ENCODE measurements at places on chromosomes 2 and 18.

DNA sequence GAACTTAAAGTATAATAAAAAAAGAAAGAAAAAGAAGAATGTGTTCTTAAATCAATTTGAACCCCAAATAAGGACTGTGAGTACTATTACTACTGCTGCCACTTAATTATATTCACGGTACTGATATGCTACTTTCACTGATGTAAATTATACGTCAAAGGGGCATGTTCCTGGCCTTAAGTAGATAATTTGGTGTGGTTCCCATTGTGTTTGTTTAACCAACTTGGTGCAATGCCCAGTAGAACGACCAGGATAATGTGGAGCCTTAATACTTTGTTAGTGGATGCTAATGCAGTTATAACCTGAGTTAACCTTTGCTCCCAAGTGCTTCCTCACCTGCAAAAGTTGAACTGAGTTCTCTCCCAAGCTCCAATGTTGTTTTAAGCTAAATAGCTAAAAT lies 142.0 kb downstream of the NR4A2 start:
- DNase-seq = no peak

DNA sequence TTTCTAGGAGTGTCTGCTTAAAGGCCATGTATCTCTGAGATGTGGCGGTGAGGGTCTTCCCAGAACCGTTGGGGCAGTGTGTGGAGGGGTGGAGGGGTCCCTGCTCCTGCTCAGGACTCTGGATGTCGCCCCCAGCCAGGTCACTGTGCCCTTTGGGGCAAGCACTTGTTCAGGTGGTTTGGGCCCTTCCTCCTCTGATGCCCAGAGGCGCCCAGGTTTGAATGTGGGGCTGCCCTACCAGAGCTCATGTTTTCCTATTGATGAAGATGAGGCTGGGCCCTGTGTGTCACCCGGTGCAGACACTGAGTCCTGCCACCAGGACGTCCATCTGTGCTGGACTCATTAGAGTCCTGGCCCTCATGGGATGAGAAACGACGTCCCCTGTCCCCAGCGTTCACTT lies 14.3 kb upstream of the PER2 start:
- DNase-seq = no peak

- DNase-seq = no peak
Observed at GRCh38 chr2:114006460-114006859, 116.6 kb downstream of the ACTR3 start.

GRCh38 chr18:7809455-7809854 lies 242.3 kb downstream of the PTPRM start:
- no peak for DNase-seq

- DNase-seq = no peak
Observed at GRCh38 chr2:14199040-14199439, 433.5 kb upstream of the LRATD1 start.

- peak; percentile 90 for DNase-seq
Observed at GRCh38 chr2:100197631-100198153, 55.3 kb upstream of the AFF3 start.

GRCh38 chr2:10169053-10169578 lies 46.6 kb downstream of the RRM2 start:
- DNase-seq = no peak

DNA sequence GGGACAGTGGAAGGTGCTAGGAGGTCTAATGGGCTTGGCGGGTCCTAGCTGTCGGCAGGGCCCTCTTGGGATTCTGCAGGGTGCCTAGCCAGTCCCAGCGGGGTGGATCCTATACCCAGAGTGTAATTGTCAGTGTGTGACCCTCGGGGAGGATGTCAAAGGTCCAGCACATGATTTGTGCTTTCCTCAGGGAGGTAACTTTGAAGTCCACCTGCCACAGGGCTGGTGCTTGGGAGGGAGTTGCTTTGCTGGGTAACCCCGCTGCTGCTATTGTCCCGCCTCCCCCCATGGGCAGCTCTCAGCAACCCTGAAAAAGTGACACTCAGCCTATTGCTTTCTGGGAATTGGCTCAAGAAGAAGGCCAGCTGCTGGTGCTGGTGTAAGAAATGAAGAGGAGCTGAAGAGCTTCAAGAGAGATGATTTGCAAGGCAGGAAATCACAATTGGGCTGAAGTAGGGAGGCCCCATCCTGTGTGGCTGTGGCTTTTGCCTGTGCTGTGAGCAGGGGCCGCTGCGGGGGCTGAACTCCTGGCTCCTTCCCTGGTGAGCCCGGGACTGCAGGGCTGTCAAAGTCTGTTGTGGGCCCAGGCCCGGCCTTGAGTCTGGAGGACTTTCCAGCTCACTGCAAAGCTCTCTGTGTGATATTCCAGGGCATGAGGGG lies 36.4 kb downstream of the EMILIN2 start:
- no peak for DNase-seq

DNA sequence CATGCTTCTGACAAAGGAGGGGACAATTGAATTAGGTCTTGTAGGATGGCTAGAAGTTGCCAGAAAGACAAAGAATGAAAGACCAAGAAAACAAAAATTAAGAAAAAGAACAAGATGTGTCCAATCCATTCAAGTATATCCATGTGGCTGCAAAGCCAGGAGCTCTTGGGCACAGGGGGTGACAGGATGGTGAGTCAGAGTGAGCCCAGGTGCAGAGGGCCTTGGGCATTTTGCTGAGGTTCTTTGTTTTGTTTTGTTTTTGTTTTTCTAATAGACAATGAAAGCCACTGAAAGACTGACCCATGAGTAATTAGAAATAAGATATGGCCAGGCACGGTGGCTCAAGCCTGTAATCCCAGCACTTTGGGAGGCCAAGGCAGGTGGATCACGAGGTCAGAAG lies 104.6 kb upstream of the KLHL29 start:
- no peak for DNase-seq

DNA sequence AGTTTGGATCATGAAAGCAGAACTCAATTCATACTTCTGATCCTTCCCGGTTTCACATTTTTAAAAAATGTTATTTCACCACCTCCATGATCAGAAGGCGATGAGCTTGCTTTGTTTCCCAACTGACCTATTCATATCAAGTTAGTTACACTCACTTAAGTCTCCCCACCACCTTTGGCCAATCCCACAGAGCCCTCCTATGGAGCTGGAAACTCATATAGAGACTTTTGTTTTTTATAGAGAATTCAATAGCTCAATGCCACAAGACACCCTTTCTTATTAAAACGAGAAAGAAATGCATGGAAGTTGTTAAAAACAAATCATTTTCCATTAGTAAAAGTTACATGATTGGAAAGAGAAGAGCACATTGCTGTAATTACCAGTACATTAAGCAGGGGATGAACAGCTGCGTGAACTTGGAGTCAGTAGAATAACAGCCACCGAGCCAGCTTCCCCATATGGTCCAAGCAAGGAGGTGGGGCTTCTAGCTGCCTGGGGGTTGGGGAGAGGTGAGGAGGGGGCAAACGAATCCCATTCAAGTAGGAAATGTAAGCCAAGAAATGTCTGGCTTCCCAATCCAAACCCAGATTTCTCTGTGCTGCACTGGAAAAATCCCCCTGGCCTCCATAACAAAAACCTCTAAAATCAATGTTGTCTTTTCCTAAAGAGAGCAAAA lies 614.5 kb downstream of the IRS1 start:
- DNase-seq = no peak

DNA sequence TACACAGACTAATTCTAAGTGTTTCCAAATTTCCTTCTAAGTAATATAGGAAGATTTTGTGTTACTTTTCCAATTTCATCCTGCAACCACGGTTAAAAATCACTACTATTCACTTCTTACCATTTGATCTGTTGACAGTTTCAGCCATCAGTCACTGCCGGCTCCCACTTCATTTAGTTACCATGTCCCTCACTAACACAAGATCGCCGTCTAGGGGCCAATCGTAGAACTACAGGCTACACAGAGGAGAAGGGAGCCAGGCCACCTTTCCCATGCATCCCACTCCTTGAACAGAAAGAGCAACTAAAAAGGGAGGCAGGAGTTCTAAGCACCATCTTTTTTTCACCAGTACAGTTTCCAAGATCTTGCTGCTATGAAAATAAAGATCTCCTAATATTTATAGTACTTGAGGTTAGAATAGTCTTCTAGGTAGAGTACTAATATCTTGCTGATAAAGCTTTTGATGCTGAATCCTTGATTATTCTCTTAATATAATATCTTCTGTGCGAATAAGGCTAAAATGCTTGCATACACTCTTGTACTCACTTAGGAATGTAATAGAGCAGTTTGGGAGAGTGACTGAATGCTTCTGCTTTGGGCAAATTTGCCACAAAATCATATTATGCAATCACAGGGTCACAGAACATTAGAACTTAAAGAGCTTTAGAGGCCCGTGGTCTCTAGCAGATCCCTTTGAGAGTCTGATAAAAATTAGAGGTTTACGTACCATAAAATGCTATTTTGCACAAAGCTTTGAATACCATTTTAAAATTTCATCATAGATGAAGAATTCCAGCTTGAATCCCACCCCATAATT lies 39.5 kb upstream of the CYP1B1 start:
- peak; percentile 74 for DNase-seq

Data from fibroblast of skin of back (primary cell).